ENCODE measurements at places on chromosomes 12 and 14. TPM values are rescaled to one million over a fixed set of nuclear protein-coding genes. Genes with fewer than 3 reads are reported as not detected.

- DNase-seq, result peak; percentile 44
These were observed 51.5 kb downstream of the DCAF5 start for GRCh38 chr14:69101331-69101826.

- no peak for DNase-seq
These were observed 26.1 kb downstream of the KCTD10 start for GRCh38 chr12:109450980-109451379.

GRCh38 chr14:99880651-99881420 is 87.6 kb downstream of the EML1 start:
- DNase-seq, result no peak

- DNase-seq, result no peak
These were observed 431.7 kb downstream of the NPAS3 start for GRCh38 chr14:33370426-33370825.

- no peak for DNase-seq
These were observed 12.2 kb downstream of the ITPK1 start for GRCh38 chr14:93103392-93104080.

DNA sequence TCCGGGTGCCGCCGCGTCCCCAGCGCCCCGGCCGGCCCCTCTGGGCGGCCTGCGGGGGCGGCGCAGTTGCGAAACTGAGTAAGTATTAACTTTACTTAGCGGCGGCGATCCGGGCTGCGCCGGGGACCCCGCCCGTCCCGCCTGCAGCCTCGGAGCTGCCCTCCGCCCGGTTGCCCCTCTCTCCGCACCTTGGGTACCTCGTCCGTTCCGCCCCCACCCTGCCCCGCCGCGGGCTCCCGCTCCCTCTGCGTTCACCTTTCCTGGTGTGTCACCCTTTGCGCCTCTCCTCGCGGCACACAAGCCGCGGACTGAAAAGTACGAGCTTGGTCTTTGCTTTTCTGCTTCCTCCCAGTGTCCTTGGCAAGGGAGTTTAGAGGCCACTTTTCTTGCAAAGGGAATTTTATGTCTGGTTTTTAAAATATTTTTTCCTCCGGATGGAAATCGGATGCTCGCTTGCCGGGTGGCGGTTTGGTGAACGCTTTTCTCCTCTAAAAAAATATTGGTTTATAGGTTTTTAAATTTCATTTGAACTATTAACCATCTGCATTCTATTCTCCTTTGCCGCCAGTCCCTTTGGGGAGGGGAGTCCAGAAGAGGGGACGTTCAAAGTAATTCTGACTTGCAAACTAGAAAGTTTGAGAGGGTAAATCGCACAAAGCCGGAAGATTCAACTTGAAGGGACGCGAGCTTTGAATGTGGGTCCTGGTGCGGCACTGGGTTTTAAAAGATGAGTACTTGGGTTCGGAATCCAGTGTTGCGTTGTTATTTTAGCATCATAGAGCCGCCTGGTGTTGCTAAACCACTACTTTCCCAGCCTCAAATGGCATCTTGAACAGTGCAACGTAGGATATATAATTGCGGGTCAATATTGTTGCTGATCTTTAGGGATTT is 834 bp downstream of the RASSF8 start:
- DNase-seq, result peak; percentile 65

DNA sequence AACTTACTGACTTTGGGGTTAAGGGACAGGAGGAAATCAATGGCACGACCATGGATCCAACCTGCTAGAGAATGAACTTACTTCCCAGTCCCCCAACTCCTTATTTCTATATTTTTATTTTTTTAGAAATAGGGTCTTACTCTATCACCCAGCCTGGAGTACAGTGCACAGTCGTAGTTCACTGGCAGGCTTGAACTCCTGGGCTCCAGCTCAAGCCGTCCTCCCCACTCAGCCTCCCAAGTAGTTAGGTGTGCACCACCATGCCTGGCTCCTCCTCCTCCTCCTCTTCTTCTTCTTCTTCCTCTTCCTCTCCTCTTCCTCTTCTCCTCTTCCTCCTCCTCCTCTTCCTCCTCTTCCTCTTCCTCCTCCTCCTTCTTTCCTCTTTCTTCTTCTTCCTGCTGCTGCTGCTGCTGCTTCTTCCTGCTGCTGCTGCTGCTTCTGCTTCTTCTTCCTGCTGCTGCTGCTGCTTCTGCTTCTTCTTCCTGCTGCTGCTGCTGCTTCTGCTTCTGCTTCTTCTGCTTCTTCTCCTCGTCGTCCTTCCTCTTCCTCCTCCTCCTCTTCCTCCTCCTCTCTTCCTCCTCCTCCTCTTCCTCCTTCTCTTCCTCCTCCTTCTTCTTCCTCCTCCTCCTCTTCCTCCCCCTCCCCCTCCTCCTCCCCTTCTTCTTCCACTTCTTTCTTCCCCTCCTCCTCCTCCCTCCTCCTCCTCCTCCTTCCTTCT is 390.1 kb upstream of the RGS6 start:
- no peak for DNase-seq

- peak; percentile 48 for DNase-seq
These were observed 45.6 kb downstream of the DDX11 start for GRCh38 chr12:31119192-31119802.

DNA sequence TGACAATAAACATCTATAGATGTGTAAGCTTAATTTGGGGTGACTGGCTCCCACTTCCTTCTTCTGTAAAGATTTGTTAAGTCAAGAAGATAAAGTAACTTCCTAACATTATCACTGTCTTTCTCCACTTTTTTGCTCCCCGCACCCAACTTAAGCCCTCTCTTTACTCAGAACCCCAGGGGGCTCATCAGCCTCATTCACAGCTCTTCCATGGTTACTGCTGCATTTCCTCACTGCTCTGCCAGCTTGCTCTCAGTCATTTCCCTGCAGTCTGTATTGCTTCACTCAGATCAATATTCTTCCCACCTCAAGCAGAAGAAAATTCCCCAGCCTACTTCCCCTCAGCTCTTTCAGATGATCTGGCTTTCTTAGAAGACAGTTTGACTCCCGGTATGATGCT is 102.0 kb downstream of the PIK3C2G start:
- DNase-seq, result peak; percentile 33

- DNase-seq, result peak; percentile 65
These were observed 230.2 kb upstream of the TBX3 start for GRCh38 chr12:114913871-114914801.

- no peak for DNase-seq
These were observed 36.6 kb downstream of the SFSWAP start for GRCh38 chr12:131747276-131748177.

DNA sequence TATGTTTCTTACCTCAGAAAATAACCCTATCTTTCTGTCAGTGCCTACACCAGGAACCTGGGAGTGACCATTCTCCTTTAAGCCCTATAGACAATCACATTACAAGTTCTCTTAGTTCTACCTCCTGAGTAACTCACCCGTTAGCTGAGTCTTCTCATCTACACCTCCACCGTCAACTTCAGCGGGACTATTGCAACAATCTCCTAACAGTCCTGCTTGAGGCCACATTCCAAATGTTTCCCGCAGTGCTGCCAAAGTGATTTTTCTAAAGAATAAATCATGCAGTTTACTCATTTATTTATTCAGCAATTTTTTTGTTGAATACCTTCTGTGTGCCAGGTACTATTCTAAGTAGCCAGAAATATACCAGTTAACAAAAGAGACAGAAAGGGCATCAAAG is 285.0 kb upstream of the GRIP1 start:
- DNase-seq, result no peak

GRCh38 chr14:38931969-38932652 is 170.9 kb downstream of the SEC23A start:
- no peak for DNase-seq

GRCh38 chr12:67853204-67853603 is 136.0 kb upstream of the IFNG-AS1 start:
- no peak for DNase-seq

Gene HOXC12
- not detected for total RNA-seq

Gene AICDA
- total RNA-seq, result not detected

Gene ADCY6
- 22.4 TPM for total RNA-seq

Gene ARL1
- total RNA-seq, result 47.5 TPM

Gene CTSG
- not detected for total RNA-seq

Gene TAS2R30
- total RNA-seq, result 7.9 TPM

Measured in neural progenitor cell (in vitro differentiated cells).